ENCODE measurements at places on chromosomes 12 and 14.

GRCh38 chr14:82528016-82528415, 994.4 kb upstream of the SEL1L start:
- no peak for DNase-seq

- DNase-seq = no peak
Observed at GRCh38 chr14:76346391-76347160, 29.4 kb upstream of the ESRRB start.

DNA sequence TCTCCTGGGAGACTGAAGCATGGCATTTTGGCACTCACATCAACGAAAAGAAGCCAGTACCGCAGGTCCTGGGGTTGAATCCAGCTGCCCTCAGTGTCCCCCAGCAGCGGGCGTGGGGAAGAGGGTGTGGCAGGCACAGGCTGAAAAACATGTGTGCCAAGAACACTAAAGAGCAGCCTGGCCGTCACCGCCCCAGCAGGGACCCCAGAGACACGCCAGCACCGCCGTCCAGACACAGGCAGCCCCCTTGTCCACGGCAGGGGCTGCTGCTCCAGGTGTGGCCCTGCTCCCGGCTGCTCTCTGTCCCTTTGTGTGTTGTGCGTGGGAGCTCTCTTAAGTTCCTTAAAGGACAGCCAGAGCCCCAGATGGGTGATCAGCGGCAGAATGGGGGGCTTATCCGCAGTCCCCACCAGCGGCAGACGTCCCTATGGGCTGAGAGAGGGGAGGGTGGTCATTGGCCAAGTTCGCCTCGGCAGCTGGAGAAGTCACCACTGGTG, 556 bp downstream of the PHETA1 start:
- peak; percentile 6 for DNase-seq

- DNase-seq = no peak
Observed at GRCh38 chr12:88546853-88547252, 33.4 kb downstream of the KITLG start.

- no peak for DNase-seq
Observed at GRCh38 chr14:44613061-44613712, 106.1 kb upstream of the FSCB start.

- DNase-seq = no peak
Observed at GRCh38 chr12:68809190-68810026, 1.4 kb downstream of the MDM2 start.

DNA sequence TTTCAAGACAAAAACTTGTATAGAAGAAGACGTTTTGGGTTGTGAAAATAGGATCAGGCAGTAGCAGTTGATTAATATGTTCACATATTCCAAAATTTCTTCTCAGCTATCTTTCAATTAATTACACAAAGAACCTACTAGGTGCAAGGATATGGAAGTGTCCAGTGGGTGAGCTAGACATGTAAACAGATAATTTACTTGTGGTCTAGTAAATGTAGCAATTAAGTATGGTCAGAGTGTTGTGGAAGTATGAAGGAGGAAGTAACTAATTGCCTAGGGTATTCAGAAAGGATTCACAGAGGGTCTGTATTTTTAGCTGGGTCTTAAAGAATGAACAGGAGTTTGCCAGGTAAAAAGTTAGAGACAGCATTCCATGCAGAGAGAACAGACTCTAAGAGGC, 5.9 kb downstream of the GOLGA5 start:
- DNase-seq = no peak

- no peak for DNase-seq
Observed at GRCh38 chr12:81683881-81684280, 75.3 kb downstream of the PPFIA2 start.

GRCh38 chr14:104096751-104097700, 11.5 kb downstream of the ASPG start:
- no peak for DNase-seq

DNA sequence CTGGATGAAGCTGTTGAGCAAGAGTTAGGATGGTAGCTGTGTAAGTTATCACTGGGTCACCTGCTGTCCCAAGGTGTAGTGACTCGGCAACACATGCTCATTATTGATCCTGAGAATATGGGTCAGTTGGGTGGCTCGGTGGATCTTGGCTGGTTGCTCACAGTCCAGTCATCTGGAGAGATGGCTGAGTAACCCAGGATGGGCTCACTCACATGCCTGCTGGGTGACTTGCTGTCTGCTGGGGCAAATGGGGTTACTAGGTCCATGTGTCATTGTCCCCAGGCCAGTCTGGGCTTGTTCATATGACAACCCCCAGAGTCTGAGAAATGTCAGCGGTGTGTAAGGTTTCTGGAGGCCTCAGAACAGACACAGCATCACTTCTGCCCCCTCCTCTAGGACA, 69.5 kb downstream of the SLC15A4 start:
- DNase-seq = no peak

- no peak for DNase-seq
Observed at GRCh38 chr14:65991104-65991503, 495.1 kb upstream of the CCDC196 start.

DNA sequence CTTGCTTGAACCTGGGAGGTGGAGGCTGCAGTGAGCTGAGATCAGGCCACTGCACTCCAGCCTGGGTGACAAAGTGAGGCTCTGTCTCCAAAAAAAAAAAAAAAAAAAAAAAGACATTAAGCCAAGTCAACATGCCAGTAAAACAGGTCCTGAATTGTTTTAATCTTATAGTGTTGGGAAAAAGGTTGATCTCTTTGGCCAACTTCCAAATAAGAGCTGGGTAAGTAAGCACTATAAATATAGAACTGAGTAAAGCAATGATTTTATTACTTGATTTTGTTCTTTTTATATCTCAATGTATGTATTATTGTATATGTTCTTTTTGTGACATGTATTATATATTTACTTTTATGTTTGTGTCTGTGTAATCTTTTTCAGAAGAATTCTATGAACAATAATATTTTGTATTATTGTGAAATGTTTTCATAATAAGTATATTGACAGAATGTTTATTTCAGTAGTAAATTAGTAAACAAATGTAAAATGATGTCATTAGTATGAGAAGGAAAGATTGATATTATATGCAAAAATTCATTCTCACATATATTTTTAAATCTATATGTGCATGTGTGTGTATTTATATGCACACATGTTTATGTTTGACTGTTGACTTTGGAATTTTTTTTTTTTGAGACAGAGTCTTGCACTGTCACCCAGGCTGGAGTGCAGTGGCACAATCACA, 9.6 kb upstream of the AKAP6 start:
- no peak for DNase-seq

DNA sequence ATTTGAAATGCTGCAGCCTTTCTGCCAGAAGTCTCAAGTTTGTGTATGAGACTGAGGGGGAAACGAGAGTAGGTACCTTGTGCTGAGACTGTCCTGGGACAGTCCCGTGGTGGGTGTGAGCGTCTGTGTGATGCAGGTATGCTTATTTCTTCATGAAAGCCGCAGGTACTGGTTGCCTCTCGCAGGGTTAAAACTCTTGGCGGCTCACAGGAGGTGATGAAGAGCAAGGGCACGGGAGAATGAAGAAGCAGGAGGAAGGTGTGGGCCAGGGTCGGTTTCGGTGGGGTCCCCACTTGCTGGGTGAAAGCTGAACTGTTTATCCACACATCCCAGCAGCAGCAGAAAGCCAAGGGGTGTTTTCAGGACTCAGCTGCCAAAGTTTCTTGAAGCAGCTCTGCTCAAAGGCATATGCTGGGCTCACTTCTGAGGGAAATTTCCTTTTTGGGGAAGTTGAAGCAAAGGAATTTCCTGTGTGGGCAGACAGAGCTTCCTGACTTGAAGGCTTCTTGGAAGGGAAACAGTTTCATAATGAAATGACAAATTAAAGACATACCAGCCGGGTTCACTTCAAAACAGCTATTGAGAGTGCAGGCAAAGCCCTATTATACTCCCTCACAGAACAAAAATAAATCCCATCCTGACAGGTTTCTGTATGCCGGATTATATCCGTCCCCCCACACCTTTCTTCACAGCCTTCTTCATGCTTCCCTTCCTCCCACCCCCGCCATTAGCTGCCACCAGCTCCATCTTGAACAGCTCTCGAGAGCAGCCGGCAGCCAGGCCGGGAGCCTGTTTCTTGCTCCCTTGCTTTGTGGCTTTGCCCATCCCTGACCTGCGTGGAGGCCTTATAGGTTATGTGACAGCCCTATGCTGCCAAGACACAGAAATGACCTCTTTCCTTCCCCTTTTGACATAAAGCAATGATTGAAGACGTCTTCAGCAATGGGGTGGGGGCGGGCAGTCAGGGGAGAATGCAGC, 116.6 kb downstream of the ETV6 start:
- peak; percentile 51 for DNase-seq

- DNase-seq = no peak
Observed at GRCh38 chr12:88273450-88273849, 131.3 kb downstream of the TMTC3 start.

- DNase-seq = no peak
Observed at GRCh38 chr14:102189874-102190273, 50.2 kb downstream of the WDR20 start.

GRCh38 chr12:114046236-114046998, 80.3 kb upstream of the RBM19 start:
- no peak for DNase-seq

DNA sequence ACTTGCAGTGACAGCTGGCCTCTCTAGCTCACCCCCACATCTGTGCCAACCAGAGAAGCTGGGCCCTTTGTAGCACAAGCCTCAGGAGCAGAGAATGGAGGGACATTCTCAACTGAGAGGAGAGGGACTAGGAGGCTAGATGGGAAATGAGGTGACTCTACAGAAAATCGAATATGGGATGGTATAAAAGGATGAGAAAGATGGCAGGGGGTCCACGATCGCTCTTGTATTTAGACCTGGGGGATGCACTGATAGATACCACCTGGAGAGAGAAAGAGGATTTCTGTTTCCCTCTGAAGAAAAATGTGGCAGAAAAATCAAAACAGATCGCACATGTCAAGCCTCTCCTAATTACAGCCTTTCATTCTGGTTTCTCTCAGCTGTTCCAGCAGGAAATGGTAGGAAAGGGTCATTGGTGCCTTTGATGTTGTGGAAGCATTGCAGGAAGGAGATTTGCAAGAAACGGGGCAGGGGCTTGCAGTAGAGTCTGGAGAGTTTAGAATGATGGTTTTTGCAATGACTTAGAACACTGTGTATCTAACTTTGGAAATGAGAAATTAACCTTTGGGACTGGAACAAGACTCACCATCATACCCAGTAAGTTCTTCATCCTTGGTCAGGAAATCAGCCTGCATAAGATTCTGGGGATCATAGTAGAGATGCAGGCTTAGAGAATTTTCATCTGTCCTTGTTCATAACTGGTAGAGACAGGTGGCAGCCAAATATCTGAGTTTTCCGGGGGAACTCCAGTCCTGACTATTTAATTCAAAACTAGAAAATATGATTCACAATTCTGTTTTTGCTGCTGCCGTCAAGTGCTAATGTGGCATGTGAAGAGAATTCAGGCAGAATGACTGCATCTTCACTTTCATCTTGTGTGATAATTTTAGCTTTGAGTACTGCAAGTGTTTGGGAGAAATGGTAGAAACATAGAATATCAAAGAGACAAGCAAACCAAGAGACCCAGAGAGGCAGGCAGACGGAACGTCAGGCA, 98.8 kb downstream of the DAD1 start:
- DNase-seq = no peak

DNA sequence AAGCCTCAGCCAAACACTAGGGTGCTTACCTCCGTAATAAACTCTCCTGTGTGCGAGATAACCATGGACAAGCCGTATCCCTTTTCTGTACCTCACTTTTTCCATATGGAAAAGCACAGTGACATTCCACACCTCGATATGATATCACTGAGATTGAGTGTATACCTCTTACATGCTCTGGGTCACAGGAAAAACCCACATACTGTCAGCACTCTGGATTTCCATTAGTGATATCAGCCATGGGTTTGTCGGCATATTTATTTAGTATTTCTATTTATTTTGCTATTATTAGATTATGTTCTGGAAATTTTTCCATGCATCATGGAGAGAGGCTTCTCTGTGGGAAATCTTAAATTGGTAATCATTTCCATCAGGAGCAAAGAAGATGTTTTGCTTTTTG, 28.0 kb upstream of the DAAM1 start:
- DNase-seq = no peak

GRCh38 chr12:3446235-3446634, 44.8 kb upstream of the PRMT8 start:
- no peak for DNase-seq

DNA sequence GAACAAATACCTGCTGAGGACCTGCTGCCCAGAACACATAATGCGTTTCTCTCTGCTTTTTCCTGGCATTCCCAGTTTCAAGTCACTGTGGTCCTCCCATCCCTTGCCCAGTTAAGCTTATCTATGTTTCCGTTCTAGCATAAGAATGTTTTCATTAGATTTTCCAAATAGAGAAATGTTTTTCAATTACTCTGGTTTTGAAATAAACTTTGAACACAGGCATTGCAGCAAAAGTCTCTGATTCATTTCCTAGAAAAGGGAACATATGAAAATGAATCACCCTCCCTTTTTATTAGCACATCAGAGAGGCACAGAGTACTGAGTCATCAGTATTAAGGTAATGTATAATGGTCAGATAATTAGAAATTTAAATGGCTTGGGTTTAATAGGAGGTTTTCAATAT, 201.1 kb upstream of the TMEM260 start:
- DNase-seq = no peak

- no peak for DNase-seq
Observed at GRCh38 chr12:30531731-30532678, 163.7 kb downstream of the IPO8 start.

DNA sequence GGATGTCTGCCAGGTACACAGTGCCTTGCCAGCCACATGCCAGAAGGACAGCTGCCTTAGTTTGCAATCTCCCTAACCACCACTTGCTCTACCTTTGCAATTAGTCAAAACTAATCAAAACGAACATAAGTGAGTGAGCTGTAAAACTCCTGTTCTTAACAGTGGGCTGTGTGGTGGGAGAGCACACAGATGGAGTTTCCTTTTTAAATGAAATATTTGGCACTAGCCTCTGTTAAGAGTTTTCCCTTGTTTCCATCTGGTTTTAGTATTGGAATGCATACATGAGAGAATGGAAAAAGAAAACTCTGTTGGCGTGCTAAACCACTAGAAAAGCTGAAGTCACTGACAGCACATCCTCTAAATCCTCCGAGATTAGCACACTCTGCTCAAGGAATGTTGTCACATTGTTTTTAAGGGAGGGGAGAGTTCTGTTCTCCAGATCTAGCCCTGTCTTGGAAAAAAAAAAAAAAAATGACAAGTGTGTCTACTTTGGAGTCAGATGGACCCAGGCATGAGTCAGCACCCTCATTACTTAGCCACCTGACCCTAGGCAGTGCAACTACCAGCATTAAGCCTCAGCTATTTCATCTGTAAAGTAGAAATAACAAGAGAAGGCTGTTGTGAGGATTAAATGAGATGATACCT, 83.9 kb downstream of the STXBP6 start:
- DNase-seq = no peak

GRCh38 chr14:24064856-24065255, 6.5 kb upstream of the CPNE6 start:
- DNase-seq = no peak

Measured in CD4-positive, alpha-beta T cell treated with Interleukin-6 for 4 hours (primary cell).